ENCODE measurements at places on chromosomes 7 and 10.
A peak's percentile ranks its signal among the peaks of the same experiment; 100 is the strongest.

- no peak for DNase-seq
Observed at GRCh38 chr10:3151889-3152565, 20.6 kb downstream of the PITRM1 start.

GRCh38 chr10:12419262-12419847 lies 70.0 kb downstream of the CAMK1D start:
- DNase-seq = peak; percentile 15

GRCh38 chr7:66060796-66061195 lies 14.8 kb upstream of the ASL start:
- no peak for DNase-seq

DNA sequence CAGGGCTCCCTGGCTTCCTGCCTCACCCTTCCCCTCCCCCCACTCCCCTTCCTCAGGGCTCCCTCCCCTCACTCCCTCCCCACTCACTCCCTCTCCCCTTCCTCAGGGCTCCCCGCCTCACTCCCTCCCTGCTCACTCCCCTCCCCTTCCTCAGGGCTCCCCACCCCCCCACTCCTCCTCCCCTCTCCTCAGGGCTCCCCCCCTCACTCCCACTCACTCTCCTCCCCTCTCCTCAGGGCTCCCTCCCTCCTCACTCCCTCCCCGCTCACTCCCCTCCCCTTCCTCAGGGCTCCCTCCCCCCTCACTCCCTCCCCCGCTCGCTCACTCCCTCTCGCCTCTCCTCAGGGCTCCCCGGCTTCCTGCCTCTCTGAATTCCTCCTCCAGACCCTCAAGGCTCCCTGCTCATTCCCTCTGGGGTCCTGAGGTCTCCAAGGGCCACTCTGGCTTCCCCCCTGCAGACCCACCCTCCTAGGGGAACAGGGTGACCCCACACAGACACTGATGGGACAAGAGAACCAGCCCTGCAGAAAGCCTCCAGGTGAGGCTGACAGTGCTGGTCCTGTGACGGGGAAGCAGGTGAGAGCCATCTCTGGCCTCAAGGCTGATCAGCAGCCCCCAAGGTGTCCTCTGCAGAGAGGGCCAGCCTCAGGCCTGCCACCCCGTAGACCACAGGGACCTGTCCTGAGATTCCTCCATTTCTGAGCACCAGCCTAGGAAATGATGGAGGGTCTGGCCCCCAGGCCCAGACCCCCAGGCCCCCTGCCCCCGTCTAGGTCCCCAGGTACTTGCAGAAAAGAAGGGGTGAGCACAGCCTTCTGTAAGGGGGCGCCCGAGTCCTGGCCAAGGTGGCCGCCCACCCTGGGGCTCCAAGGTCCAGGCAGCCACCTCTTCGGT lies 47.2 kb downstream of the PWWP2B start:
- no peak for DNase-seq

- DNase-seq = no peak
Observed at GRCh38 chr10:79434821-79435251, 10.6 kb downstream of the ZCCHC24 start.

- no peak for DNase-seq
Observed at GRCh38 chr10:68067029-68067428, 8.1 kb downstream of the HERC4 start.

GRCh38 chr10:17423632-17424186 lies 30.7 kb downstream of the ST8SIA6 start:
- DNase-seq = no peak

GRCh38 chr7:74454925-74455288 lies 1.2 kb downstream of the GTF2IRD1 start:
- DNase-seq = no peak

DNA sequence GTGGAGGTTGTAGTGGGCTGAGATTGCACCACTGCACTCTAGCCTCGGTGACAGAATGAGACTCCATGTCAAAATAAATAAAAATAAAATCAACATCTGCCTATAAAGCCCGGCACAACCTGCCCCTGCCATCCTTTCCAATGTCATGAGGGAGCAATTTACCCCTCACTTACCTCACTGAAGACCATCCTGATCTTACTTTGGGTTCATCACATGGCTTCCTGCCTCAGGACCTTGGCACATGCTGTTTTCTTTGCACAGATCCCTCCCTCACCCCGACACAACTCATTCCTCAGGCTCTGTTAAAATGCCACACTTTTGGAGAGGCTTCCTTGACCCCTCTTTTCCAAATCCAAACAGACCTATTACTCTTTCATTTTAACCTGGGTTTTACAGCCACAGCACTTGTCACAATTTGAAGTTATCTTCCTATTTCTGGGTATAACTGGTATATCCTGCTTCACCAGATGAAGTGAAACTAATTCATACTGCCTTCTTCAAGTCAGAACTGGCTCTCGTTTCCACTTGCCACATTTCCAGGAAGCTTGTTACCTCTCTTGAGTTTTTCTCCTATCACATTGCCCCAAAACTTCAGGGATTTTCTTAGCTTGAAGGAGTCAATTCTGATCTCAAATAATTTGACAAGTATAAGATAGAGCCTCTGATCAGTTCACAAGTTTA lies 69.3 kb upstream of the PARD3 start:
- no peak for DNase-seq

DNA sequence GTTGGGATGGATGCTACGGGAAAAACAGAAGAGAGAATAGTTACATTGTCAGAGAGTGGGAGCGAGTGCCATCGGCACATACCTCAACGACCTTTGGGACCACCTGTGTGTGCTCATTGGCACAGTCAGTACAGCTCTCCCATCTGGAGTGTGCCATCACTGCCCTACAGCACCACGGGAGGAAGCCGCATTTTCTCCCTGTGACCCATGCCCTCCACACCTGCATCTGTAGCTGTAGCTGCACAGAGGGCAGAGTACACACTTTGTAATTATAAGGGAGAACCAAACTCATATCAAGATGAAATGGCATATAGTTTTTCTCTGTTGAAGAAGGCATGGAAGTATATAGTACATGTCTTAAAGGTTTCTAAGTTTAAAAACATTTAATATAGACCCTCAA lies 207.4 kb downstream of the LHFPL3 start:
- DNase-seq = no peak

- DNase-seq = no peak
Observed at GRCh38 chr10:126114884-126115555, 218.7 kb downstream of the FANK1 start.

DNA sequence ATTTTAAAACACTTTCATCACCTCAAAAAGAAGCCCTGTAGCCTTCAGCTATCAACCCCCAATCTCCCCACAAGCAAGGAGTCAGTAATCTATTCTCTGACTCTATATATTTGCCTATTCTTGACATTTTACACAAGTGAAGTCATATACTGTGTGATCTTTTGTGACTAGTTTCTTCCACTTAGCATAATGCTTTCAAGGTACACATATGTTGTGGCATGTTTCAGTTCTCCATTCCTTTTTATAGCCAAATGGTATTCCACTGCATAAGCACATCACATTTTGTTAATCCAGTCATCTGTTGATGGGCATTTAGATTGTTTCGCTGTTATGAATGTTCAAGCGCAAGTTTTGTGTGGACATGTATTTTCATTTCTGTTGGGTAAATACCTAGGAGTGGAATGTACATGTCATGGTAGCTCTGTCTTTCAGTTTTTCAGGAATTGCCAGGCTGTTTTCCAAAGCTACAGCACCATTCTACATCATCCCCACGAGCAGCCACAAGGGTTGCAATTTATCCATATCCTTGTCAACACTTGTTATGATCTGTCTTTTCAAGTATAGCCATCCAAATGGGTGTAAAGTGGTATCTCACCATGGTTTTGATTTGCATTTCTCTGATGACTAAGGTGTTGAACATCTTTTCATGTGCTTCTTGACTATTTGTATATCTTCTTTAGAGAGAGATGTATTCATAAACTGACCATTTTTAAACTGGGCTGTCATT lies 405.6 kb downstream of the KCNMA1 start:
- DNase-seq = no peak
